ENCODE measurements at places on chromosomes 2 and 18.
A peak's percentile ranks its signal among the peaks of the same experiment; 100 is the strongest.

DNA sequence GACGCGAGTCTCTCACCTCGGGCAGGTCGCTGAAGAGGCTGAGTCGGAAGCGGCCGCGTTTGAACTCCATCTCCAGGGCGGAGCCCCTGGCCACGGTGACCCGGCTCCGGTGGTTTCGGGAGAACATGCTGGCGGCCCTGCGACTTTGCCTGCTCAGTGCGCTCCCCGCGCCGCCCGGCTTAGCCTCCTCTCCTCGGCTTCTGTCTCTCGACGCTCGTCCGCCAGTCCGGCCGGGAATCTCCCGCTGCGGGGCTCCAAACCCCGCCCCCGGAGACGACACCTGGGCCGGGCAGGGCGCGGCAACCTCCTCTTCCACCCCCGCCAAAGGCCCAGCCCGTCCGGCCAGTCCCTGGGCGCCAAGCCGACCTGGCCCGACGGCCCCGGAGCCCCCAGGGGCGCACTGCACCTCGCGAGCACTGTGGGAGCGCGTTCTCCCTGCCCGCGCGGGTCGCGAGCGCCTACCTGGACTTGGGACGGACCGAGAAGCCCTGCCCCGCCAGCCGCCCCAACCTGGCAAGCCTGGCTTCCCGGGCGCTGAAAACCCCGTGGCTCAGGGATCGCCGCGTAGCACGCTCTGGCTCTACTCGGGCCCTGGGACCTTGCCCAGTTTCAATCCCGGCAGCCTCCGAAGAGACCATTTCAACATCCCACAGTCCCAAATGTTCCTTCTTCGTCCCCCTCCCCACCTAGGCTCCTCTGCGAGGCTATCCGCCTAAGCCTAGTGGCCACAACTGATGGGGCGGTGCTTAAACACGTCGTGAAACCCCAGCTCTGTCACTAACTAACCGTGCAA lies at the start of gene RTKN:
Gene RTKN, minus strand, starts transcription at position 248 of the 793 bp plus-strand sequence. Its CDS starts 121 bp downstream, at position 127.
- peak; percentile 28 for DNase-seq

- DNase-seq: peak; percentile 74
Observed at GRCh38 chr18:63844254-63844653, 43.3 kb upstream of the SERPINB2 start.

DNA sequence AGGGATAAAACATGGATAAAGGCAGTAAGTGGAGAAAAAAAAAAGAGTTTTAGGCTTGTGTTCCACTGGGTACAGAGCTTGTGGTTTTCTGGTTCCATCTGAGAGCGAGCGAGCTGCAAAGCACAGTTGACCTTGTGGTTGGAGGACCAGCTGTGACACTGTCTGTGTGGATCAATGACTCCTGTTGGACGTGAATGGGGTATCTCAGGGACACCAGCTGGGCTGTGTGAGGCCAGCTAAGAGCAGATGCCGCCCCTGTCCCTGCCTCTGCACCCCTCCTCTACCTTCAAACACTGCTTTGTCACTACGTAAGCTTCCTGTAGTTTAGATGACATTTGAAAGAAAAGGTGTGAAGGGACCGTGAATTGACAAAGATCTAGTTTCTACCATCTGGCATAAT lies 67.8 kb downstream of the QPCT start:
- no peak for DNase-seq

DNA sequence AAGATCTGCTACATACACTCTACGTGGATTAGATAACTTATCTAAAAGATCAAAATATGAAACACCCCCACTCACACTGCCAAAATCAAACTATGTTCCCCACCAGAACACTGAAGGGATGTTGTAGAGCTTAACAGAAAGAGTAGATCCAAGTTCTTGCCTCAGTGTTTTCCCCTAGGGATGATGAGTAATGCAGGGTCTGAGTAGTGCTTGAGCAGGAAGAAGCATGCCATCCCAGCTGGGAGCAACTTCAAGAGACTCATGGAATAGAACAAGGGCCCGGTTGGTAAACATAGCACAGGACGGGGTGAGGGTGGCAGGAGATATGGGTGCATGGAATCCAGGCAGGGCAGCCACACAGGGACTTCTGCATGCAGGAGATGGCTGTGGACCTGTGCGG lies 74.3 kb downstream of the SNTG2 start:
- peak; percentile 79 for DNase-seq

- no peak for DNase-seq
Observed at GRCh38 chr2:103265521-103265920, 503.7 kb downstream of the TMEM182 start.

GRCh38 chr2:187658952-187659525 lies 104.8 kb upstream of the TFPI start:
- DNase-seq: no peak

- peak; percentile 76 for DNase-seq
Observed at GRCh38 chr2:225894236-225894980, 494.9 kb downstream of the NYAP2 start.

- DNase-seq: no peak
Observed at GRCh38 chr2:101630224-101630949, 67.1 kb upstream of the MAP4K4 start.

All from foreskin fibroblast (primary cell).